Glutamatergic neuron (in vitro differentiated cells): ENCODE measurements at places on chromosomes 3 and 15.

DNA sequence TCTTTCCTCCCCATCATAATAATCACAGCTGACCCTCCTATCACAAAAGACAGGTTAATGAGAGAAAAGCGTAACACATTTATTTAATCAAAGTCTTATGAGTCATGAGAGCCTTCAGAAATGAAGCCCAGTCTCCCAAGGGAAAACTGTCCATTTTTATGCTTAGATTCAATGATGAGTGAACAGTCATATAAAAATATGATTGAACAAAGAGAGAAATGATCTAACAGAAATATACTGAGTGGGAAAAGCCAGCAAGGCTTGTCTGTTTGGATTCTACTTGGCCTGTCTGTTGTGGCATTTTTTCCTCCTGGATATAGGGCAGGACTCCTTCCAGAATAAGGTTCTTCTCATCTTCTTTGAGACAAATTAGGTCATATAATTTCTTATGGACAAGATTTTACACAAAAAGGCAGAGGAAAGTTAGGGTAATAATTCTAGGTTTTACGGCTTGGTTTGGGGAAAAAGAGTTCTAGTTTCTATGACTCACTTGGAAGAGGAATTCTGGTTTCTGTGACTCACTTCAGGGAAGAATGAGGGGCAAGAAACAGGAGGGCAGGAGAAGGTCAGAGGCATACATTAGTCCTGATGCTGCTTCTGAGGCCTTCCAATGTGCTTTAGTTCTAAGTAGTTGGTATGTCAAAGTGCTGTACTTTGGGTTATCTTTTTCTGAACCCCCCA, 534.2 kb downstream of the ZIC1 start:
- no peak for DNase-seq

- peak; percentile 80 for DNase-seq
Observed at GRCh38 chr3:12869035-12869621, 27.8 kb upstream of the RPL32 start.

GRCh38 chr3:39469945-39470344, 2.5 kb downstream of the MOBP start:
- DNase-seq: no peak

GRCh38 chr15:66241087-66241907, 12.3 kb downstream of the MEGF11 start:
- DNase-seq: no peak

DNA sequence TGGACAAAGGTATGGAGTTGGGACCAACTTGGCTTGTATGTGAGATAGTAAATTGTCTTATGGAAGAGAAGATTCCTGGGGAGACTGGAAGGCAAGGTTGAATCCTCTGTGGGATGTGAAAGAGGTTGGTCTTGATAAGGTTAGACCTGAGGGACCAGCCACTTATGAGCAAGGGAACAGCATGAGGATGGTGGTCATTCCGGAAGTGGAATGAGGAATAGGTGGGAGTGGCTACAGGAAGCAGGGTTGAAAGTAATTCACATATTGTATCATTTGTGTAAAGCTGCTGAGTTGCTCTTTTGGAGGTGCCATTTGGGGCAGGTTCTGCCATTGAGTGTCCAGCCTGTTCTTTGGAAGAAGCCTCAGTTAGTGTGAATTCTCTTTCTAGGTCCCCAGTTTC, 13.2 kb downstream of the USP13 start:
- no peak for DNase-seq

DNA sequence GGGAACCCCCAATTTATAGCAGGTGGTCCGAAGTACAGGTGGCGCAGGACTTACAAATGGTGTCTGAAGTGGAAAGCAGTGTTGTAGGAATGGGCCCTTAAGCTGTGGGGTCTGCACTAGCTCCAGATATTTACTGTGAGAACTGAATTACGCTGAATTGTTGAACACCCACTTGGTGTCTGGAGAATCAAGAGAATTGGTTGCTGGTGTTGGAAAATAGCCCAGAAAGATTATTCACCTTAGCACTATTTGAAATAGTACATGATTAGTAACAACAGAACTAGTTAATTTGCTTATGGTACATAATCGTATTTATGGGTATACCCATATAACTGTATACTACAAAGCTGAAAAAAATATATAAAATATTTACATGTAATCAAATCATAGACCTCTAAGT, 64.8 kb downstream of the ADAM10 start:
- DNase-seq: no peak

DNA sequence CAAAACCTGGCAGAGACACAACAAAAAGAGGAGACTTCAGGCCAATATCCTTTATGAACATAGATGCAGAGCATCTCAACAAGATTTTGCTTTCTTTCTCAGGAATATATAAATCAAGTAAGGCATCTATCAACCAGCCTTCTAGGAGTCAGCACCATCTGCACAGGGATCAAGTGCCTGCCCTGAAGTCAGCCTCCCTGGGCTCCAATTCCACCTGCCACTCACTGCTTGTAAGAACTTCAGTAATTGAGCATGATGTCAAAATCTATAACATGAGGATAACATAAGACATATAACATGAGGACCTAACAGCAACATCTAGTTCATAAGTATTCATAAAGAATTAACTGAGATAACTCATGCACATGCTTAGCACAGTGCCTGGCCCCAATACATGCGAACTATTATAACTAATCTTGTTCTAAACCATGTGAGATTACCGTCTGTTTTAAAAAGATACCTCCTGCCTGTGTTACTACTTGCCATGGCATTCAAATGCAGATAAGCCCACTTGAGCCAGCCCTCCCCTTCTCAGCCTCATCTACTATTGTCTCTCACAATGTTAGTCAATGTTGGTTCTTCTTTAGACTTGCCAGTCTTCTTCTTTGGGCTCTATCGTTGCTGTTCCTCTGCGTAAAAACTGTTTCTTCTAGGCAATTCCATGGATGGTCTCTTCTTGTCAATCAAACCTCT, 91.6 kb downstream of the PLD1 start:
- DNase-seq: no peak

DNA sequence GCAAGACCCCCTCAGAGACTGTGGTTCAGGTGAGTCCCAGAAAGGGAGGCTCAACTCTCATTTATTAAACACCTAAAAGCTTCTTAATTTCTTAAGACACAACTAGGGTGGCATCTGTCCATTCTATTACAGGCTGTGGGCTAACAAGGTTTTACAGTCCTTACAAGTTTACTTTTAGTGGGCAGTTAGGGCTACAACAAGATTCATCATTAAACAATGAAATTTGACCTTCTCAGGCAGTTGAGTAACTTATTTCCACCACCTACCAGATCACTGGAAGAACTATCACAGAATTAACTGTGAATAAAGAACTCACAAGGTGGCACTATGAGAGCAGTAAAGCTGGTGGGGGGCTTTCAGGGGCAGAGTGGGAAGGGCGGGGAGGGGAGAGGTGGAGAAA, 132.6 kb downstream of the PLD1 start:
- no peak for DNase-seq

- DNase-seq: no peak
Observed at GRCh38 chr3:30017901-30018300, 588.5 kb upstream of the TGFBR2 start.

DNA sequence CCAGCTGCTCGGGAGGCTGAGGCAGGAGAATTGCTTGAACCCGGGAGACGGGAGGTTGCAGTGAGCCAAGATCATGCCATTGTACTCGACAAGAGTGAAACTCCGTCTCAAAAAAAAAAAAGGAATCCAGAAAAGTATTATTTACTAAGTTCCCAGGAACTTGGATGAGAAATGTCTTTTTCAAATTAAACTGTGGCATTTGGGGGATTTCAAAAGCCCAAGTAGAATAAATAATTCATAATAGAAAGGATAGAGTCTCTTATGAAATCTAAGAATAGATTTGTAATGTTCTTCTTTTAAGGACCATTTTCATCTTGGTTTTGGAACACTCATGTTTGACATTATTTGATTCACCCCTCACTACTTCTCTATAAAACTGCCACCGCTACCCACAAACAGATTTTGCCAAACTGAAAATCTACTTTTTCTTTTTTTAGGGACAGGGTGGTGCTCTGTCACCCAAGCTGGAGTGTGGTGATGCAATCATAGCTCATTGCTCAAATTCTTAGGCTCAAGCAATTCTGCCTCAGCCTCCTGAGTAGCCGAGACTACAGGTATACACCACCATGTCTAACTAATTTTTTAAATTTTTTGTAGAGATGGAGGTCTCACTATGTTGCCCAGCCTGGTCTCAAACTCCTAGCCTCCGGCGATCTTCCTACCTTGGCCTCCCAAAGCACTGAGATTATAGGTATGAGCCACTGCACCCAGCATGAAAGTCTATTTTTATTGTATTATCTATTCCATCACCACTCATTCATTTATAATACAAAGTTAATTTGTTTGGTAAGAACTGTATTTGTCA, 99.3 kb downstream of the SENP2 start:
- DNase-seq: no peak

DNA sequence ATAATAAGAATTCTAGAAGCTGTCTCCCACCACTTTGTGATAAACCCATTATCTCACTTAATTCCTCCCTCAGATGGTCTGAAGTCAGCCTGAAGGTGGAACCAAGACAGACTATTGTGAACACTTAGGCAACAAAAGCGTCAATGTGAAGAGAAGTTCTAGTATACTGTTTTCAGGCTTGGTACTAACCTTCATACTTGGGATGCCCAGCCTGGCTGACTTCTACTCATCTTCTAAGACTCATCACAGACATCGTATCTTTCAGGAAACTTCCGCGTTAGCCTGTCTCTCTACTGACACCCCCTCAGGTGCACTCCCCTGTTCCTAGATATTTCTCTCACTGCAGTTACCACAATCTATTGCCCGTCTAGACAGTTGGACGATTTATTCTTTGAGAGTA, 201.2 kb downstream of the SATB1 start:
- DNase-seq: no peak

- DNase-seq: no peak
Observed at GRCh38 chr15:27050163-27050562, 79.2 kb downstream of the GABRG3 start.

DNA sequence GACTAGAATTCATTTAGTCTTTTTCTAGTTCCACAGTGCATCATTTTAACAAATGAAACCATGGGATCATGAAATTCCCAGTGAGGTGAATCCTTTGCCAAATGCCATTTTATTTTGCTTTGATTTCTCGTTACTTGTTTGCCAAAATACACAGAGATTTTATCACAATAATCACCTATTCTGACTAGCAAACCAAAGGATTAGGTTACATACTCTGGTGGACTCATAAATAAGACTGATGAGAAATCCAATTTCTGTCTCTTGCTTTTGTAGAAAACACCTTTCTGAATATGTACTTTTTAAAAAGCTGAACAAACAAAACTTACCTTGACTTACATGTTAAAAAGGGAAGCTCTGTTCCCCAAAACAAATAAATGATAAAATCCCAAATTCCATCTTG, 12.2 kb downstream of the ERC2 start:
- DNase-seq: no peak

GRCh38 chr3:117567382-117567781, 857.8 kb downstream of the TUSC7 start:
- no peak for DNase-seq

DNA sequence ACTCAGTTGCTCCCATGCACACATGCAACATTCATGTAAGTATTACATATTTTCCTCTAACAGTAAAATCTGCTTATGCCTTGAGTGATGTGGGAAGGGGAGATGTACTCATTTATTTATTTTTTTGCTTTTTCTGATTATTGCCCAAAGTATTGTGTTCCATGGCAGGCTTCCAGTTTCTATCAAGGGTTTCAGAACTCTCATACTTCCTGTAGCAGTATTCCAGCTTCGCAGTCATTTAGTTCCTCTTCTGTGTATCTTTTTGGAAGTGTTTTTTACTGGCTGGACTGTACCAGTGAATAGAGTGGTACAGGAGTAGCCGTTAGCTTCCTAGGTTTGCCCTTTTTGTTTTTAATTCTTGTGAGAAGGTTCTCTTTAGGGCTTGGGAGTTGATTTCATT, 26.9 kb downstream of the RAB11A start:
- DNase-seq: no peak

DNA sequence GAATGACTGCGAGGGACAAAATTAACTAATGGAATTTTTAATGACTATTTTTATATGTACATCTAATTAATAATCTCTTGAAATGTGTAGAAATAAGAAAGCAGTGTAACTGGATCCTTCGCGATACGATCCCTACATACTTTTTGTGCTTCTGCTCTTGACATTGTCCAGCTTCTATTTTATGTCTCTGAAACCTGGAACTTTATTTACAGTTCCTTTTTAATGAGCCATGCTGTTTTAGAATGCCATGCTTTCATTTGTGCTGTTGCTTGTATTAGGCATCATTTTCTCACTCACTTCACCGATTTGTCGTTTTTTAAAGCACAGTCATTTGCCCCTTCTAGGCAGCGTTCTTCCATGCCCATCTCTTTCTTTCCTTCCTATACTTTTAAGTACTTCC, 301.3 kb downstream of the EDEM1 start:
- no peak for DNase-seq

DNA sequence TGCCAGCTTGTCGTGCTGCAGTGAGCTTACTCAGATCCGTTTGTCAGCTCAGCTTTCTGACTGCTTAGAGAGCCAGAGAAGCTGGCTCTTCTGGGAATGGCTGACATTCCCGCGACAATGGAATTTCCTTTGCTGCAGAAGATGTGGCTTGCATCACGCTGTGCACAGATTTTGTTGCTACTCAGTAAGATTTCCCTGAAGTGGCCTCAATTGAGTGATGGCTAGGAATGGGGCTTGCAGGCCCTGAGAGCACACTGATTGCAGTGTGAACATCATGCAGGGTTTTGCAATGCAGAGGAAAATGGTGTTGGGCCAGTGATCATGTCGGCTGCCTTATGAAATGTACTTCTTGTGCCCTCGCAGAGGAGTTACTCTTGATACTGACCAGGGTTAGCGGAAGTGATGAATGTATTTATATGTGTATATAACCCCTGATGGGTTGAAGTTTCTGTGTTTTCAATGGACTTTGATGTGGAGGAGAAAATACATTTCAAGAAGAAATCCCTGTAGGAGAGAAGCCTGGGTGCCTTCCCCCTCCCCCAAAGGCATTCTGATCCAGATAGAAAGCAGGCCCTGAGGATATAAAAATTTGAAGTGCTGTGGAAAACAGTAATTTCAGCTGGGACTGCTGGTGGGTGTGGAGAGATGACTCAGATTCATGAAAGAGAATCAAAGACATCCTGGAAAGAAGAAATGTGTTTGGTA, 102.5 kb upstream of the PDZRN3 start:
- DNase-seq: no peak

DNA sequence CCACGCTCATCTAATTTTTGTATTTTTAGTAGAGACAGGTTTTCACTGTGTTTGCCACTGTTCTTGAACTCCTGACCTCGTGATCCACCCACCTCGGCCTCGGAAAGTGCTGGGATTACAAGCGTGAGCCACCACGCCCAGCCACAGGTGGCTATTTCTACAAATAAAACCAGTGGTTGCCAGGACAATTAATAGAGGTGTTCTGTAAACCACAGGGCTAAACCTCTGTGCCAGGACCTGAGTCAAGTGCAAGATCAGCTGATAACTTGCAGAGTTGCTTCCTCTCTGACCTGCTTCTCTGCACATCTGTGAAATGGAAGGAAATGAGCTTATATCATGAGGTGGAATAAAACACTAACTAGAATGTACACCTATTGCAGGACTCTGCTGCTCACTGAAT, 72.8 kb downstream of the CD200R1L start:
- DNase-seq: no peak

- no peak for DNase-seq
Observed at GRCh38 chr3:30102356-30102755, 504.0 kb upstream of the TGFBR2 start.
